NCI-H1105 treated with DMSO at 0.1 percent for 48 hours (cell line): ENCODE measurements at places on chromosomes 1 and 21.

- no peak for DNase-seq
Measured at GRCh38 chr1:42691157-42691498, 8.9 kb downstream of the YBX1 start.

GRCh38 chr1:109249654-109250401 lies 489 bp downstream of the CELSR2 start:
- no peak for DNase-seq

DNA sequence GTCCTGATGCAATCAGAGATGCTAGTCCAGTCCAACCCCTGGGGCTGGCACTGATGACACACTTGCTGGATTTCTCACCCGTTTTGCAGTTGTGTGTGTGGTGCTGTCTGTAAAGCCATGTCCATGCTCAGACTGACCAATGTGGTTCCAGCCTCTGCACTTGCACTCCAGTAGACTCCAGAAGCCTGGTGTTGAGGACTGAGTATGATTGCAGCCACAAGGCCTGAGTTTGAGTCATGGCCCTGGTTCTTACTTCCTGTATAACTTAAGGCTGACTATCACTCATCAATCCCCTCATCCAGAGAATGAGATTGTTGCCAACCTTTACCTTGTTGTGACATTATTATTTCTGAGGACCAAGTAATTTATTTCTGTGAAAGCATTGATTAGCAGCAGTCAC lies 34.8 kb upstream of the IKBKE start:
- DNase-seq, result no peak

GRCh38 chr21:32392880-32393676 lies at the start of gene URB1:
Gene URB1 (minus strand): TSS chr21:32393012. CDS start chr21:32392910, 102 bp downstream.
- peak; percentile 85 for DNase-seq

DNA sequence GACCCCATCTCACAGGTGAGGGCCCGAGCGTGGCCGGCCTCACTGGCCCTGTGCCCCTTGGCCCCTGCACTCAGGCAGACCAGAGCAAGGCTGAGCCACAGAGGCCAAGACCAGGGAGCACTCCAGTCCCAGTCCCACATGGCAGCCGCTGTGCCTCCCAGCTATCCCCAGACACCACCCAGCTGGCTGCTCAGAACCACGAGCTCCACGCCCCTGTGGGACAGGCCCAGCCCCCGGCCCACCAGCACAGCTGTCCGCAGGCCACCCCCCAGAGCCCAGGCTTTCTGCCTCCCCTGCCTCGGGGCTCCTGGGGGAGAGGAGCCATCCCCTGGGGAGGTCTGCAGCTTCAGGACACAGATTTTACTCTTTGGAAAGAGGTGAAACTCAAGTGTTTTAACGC lies 9.1 kb upstream of the C1QTNF12 start:
- DNase-seq, result no peak

DNA sequence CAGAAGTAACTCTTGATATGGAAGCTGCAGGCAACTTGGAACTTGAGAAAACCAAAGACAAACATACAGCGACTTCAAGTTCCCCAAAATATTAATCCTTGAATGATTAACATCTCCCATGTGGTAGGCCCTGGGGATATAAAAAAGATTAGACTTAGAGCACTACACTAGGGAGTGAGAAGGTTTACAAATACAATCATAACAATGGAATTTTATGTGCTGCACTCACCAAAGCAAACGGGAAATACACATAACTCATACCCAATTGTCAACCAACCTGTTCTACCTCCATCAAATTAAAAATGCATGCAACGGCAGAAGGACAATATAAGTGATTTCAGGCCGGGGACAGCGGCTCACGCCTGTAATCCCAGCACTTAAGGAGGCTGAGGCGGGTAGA lies 3.7 kb downstream of the SMYD3 start:
- DNase-seq, result no peak

DNA sequence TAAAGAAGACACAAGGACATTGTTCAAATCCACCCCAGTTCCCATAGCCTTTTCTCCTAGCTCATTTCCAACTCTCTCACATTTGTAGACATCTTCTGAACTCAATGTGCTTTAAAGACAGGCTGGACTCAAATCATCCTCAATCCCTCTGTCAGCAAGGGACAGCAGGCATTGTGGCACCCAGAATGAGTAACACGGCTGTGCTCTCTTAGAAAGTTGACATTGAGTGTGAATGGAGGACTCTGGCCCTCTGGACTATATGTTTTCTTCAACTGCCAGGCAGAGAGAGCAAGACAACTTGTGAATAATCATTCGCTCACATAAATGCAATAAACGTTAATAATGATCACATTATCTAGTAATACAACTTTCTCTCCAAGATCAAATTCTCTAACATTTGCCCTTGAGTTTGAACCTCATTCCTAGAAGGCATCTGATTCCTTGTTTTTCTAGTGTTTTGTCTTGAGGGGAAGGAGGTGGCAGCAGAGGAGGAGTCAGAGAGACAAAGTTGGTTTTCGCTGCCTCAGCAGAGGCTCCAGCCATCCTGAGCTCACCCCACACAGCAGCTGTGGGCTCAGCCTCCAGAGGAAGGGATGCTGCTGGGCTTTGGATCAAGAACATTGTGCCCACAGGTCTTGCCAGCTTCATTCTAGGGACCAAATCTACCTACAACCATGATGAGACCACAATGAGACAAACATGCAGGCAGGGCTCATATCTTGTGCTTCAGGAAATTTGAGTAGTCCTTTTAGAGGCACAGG lies 85.1 kb downstream of the BCAR3 start:
- no peak for DNase-seq

DNA sequence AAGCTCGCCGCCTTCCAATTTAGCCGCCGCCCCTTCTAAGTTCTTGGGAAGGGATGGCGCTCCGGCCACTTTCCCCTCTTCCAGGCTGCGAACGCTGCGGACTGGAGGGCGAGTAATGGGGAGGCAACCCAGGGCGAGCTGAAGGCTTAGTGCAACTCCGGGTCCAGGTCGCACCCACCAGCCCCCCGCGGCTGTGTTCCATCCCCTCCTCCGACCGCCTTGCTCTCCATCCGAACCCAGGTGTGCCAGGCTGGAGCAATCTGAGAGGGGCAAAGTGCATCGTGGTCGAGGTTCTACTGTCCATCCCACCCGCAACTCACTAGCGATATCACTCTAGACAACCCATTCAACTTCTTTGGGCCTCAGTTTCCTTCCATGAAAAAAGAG lies 13.4 kb downstream of the PAX7 start:
- no peak for DNase-seq

DNA sequence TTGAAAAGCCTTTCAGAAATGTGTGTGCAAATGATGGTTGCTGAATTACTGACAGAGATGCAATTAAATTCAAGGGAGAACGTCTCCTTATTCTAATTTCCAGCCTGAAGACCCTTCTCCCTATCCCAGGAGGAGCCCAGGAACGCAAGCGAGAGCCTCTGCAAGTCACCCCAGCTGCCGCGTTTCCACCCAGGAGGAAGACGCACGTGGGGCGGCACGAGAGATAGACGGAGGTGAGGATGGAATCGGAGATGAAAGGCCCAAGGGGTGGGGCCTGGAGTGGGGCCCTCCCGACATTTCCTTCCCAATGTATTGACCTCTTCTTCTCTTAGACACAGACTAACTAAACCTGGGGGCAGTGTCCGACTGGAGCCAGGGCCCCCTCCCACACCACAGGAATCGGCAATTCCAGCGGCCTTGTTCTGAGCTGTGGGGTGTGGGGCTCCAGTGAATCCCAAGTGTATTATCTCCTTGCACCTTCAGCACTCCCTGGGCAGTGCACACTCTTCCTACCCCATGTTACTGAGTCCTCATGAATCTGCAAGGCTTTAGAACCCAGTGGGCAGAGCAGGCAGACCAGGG lies 322.5 kb downstream of the AJAP1 start:
- no peak for DNase-seq

DNA sequence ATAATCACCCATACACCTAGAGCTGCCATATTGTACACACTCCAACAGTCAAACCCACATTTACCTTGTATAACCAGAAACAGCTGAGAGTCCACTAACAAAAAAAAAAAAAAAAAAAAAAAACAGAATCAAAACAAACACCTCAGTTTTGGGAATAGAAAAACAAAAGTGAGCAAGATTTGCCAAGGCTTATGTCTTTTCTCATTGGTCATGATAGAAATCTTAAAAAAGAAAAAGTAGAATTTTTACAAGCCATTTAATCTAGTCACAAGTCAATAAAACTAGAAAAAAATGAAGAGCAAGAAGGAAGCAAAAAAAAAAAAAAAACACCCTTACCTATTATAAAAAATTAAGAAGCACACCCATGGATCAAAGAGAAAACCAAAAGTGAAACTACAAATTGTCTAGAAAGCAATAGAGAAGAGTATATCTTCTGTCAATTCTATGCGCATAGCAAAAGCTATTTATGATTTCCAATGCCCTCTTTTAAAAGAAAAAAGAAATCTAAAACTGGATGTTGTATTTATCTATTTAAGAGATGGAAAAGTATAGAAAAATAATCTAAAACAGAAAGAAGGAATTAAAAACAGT lies 113.2 kb upstream of the GALNT2 start:
- DNase-seq, result no peak
